ENCODE measurements at places on chromosomes 1 and 21.

- DNase-seq = no peak
Observed at GRCh38 chr1:196651637-196652215, at the start of gene CFH. Gene CFH (plus strand): TSS chr1:196652043. CDS start chr1:196652118, 75 bp downstream.

DNA sequence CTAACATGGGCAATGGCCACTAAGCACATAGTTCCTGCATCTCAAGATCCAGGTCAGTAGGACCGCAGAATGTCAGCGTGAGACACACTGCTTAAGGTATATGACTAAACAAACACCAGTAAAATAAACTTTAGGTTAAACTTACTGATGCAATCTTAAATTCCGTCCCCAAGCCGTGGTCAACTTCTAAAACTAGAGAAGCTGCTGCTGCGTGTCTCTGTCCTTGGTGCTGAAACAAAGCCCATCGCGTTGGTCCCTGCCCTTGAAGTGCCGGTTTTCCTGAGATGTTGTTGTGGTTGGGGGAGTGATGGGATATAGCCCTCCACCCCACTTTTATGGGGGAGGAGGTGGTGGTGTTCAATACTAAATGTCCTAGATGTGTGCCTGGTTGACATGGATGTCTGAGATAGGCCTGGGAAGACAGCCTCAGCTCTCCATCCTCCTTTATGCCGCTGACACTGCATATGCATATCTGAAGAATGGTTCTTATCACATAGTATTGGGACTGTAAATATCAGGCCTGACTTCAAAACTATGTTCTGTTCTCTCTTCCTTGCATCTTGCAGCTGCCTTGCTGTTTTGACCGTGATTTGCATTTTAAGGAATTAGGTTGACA, 72.0 kb upstream of the KCNA3 start:
- peak; percentile 45 for DNase-seq

- no peak for DNase-seq
Observed at GRCh38 chr1:202945483-202945882, 12.6 kb downstream of the ADIPOR1 start.

DNA sequence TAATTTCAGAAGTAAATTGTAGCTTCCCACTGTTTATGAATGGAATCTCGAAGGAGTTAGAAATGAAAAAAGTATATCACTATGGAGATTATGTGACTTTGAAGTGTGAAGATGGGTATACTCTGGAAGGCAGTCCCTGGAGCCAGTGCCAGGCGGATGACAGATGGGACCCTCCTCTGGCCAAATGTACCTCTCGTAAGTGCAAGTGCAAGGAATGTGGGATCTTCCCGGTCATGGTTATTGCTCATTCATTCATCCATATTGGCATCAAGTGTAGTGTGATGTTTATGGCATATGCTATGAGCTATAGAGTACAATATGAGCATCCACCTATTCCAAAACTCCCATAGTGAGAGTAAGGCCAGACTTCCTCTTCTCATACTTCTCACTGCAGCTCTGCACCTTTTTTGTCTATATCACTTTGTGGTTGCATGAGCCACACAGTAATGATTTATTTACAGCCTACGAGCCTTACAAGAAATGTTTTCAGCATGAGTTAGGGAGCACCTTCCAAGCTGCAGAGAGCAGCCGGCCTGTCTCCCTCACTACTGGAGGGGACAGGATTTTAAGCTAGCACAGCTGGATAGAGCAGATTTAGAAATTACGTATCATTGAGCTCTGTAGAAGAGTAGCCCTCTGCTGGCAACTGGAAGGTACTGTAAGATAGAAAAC, 24.9 kb upstream of the CR1L start:
- DNase-seq = peak; percentile 56

- DNase-seq = no peak
Observed at GRCh38 chr1:95111014-95111413, 6.1 kb upstream of the TLCD4 start.

DNA sequence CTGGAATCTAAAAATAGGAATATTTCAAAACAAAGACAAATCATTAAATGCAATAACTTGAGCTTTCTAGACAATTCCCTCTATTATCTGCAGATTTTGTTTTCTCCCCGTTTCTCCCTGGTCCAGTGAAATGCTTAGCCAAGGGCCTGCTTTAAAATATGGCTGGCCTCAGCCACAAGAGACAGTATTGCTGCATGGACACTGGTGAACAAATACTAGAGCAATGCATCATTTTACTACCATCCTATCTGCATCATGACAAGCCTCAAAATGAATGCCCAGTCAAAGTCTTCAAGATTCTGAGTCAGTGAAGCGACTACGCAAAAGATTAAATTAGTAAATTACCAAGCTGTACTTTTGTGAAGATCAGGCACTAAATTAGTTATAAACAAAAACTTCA, 80.5 kb downstream of the ENAH start:
- no peak for DNase-seq

GRCh38 chr1:30378991-30379581, 344.3 kb downstream of the MATN1 start:
- DNase-seq = no peak

DNA sequence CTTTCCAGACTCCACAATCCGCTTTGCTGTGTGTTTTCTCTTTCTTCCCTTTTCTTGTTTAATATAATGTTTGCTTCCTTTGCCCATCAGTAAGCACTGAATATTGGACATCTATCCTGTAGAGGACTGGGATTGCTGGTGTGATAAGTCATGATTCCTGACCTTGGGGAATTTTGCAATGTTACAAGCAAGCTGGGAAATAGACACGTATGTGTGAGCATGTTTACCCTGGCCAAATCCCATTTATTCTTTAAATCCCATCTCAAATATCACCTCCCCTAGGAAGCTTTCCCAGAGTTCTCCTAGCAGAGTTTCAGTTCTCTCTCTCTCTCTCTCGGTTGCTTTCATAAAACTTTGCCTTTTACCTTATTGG, 155.3 kb downstream of the ROR1 start:
- DNase-seq = no peak

GRCh38 chr1:11406845-11407244, 72.1 kb upstream of the DISP3 start:
- DNase-seq = no peak

DNA sequence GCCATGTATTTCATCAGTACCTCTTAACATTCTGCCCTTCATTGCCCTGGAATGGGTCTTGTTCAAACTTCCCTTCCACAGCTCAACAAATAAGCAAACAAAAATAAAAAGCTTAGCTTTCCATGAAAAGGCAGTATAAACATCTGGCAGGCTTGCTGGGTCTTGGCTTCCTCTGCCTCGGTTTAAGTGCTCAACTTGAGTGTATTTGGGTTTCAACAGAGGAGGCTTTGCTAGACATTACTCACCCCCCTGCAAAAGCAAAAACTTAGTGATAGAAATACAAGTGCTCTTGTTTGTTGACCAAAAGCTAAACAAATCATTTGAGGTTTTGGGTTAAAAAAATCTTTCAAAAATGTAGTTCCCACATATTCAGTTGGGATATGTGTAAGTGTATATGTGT, 518.5 kb downstream of the PLPP3 start:
- no peak for DNase-seq

DNA sequence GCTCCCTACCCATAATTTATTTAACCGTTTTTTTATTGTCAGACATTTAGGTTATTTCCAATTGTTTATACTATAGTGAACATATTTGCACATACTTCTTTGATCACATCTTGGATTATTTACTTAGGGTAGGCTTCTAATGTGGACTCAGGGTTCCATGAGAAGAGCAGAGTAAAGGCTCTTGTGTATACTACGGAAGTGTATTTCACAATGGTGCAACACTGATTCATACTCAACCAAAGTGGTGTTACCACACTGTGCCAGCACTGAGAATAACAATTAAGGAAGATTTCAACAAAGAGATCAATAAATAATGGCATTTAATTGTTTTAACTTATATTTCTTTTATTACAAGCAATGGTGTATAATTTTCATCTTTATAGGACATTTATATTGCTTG, 251.2 kb downstream of the ZNF326 start:
- DNase-seq = no peak

DNA sequence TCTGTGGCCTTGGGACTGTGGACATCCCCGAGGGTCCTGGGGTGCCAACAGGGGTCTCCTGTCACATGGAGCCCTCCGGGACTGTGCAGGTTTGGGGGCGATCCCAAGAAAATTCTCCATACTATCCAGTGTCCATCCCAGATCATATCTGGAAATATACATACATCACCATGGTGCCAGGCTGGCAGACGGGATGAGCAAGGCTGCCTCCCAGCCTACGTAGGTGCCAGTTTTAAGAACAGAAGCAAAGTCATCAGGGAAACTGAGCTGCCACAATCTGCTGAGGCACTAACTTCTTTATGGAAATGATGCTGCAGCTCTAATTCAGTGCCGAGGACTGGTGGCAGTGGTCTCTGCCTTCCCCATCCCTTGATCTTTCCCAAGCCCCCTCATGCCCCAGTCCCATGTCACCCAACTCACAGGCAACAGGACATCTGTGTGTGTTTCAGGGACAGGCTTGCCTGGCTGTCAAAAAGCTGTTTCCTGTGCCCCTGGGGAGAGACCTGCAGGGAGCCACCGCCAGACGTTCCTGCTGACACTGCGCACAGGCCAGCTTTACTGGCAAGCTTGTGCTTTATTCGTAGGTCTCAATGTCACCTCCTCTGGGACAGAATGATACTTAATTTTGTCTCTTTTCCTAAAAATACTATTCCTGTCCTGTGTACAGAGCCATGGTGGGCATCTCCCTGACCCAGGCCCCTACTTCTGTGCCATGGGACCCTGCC, 15.5 kb downstream of the TEX35 start:
- DNase-seq = no peak

DNA sequence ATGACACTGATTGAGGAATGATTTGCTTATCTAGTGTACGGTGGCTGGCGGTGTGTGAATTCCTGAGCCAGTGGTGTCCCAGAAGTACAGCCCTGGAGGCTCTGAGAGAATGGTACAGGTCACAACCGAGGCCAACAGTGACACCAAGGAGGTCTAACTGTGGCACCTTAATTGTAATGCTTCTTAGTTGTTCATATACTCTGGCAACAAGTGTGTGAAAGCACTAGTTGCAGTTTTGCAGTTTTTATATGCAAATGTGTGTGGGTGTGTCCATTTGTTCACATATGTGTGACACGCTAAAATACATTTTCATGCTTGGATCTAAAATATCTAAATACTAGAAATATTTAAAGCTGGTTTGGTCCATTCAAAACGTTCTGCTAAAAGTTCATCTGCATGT, 185.3 kb upstream of the FMN2 start:
- DNase-seq = no peak

DNA sequence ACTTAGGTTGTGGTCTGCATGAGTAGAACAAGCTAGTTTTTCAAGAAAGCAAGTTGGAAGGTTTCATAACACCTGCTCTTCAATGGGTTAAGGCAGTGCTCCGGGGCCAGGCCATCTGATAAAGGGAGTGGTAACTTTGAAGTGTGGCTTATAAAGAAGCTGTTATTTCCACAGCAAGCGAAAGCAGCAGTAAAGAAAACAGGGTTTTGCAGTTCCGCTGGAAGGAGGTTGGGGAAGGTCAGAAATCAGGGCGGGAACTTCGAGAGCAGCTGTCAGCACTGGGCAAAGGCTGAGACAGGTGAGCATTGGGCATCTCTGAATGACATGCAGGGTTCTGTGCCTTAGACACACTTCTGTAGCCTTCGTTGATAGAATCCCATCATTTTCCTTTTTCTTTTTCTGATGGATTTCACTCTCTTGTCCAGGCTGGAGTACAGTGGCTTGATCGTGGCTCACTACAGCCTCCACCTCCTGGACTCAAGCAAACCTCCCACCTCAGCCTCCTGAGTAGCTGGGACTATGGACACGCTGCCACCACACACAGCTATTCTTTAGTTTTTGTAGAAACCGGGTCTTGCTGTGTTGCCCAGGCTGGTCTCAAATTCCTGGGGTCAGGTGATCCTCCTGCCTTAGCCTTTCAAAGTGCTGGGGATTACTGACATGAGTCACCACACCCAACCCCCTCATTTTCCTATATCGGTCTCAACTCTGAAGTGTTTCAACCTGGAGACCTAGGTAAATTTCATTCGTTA, 20.5 kb downstream of the TMEM51 start:
- no peak for DNase-seq

GRCh38 chr1:194347200-194347599, 1160.8 kb upstream of the B3GALT2 start:
- DNase-seq = no peak

DNA sequence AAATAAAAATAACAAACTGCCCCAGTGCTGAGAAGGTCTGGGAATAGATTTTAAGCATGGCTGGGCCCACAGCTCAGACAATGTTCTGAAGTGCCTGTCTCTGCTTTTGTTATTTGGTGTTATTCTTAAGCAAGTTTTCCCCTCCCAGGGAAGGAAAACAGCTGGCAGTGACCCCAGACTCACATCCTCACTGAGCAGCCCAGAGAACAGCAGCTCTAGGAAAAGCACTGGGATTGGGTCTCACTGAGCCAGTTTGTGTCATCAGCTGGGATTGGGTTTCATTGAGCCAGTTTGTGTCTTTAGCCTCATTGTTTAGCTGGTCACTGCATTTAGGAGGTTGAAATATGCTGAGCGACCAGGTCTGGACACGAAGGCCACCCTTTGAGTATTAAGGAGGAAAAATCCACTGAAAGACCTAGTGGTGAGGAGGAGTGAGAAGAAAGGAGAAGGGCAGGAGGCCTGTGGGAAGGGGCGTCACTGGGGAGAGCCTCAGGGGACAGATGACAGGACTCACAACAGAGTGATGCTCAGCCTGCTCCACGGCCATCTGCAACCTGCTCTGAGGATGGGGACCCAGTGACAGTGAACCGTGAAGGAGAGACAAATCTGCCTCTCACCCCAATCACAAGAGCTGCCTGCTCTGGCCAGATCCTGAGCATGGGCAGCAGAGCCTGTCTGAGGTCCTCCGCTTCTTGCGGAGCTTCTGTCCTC, 103.8 kb downstream of the TOMM20 start:
- DNase-seq = no peak

DNA sequence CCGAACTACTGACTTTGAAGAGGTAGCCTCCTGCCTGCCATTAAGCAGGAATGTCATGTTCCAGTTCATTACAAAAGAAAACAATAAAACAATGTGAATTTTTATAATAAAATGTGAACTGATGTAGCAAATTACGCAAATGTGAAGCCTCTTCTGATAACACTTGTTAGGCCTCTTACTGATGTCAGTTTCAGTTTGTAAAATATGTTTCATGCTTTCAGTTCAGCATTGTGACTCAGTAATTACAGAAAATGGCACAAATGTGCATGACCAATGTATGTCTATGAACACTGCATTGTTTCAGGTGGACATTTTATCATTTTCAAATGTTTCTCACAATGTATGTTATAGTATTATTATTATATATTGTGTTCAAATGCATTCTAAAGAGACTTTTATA, 159.8 kb upstream of the SGIP1 start:
- DNase-seq = no peak

GRCh38 chr1:8059161-8059622, 33.1 kb upstream of the ERRFI1 start:
- no peak for DNase-seq

GRCh38 chr1:74363220-74363619, 128.0 kb downstream of the TNNI3K start:
- DNase-seq = no peak
